ENCODE measurements at places on chromosomes 4 and X.

DNA sequence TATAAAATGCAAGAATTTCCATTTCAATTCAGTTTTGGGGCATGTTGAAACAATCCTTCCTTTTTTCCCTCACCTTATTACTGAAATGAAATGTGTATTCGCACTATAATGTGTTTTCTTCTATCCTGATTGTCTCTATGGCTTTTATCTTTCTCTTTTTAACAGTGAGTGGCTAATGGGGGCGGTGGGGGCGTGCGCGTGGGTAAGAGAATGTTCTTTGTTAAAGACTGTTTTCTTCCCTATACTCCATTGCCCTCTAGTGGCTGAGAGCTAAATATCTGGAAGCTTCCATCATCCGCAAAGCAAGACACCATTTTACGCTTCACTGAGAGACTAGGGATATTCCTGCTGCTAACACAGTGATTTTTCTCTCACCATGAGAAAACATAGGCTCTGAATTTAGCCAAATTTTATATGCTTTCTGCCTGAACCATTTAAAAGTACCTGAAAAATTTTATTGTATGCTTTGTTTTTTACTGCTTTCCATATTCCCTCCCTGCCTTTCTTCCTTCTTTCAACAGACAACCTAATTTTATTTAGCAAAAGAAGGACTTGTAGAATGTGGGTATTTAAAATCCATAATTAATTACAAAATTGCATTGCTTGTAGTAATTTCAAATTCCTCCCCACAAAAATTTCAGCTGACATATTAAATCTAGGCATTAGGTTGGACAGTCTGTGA is 194.0 kb downstream of the GASK1B start:
- peak; percentile 66 for DNase-seq

- DNase-seq: no peak
Observed at GRCh38 chrX:123108513-123109427, 75.3 kb upstream of the GRIA3 start.

DNA sequence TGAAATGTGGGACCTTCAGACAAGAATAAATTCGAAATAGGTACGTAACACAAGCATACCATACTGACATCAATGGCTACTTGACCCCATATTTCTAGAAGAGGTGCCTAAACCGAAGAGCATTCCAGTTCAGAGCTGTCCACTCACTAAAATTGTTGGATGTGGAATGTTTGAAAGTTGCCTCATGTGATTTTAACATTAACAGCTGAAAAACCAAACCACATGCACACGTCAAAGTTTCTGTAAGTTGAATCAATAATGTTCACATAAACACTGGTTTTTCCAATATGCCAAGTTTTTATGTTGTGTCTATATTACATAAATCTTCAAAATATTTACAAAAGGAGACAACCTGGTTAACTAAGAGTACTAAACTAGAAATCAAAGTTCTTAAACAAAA is 3.5 kb downstream of the UBE2D3 start:
- no peak for DNase-seq

DNA sequence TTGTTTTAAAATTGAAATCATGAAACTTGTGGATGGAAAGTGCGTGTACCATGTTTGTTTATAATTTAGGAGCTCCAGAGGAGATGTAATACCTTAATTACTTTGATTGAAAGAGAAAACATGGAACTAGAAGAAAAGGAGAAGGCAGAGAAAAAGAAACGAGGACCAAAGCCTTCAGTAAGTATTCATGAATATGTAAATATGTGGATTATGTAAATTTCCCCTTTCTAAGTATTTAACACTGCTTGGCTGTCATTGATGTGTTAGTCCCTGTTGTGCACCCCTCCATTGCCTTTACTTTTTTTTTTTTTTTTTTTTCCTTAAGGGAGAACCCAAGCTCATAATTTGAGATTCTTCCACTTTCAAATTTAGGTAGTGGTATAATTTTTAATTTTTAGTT is 36.4 kb downstream of the SMARCA5 start:
- no peak for DNase-seq

- DNase-seq: no peak
Observed at GRCh38 chr4:128635141-128635954, 174.2 kb upstream of the JADE1 start.

DNA sequence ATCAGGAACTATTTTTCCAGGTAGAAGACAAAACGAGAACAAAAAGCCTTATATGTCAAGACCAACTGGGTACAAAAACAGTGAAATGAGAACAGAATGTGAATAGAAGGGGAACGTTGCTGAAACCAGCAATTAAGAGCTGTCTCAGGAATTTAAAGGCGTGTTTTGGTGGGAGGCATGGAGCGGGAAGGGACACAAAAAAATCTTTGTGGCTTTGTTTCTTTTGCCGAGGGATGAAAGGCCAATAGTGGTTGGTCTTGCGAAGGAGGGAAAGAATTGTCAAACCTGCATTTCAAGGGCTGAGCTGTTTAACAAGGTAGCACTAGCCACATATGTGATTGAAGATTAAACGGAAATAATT is 103.8 kb downstream of the USP46 start:
- DNase-seq: no peak

DNA sequence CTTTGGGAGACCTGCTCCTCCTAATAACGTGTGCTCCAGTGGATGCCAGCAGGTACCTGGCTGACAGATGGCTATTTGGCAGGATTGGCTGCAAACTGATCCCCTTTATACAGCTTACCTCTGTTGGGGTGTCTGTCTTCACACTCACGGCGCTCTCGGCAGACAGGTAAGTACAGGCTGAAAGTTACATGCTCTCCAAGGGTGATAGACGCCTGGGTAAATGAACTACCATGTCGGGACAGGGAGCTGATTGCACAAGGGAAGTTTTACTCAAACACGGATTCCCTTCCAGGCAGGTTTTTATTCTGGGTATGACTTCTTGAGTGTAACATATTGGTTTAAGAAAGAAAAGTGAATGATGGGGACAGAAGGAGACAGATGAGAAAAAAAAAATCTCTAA is 836 bp downstream of the GRPR start:
- DNase-seq: no peak

DNA sequence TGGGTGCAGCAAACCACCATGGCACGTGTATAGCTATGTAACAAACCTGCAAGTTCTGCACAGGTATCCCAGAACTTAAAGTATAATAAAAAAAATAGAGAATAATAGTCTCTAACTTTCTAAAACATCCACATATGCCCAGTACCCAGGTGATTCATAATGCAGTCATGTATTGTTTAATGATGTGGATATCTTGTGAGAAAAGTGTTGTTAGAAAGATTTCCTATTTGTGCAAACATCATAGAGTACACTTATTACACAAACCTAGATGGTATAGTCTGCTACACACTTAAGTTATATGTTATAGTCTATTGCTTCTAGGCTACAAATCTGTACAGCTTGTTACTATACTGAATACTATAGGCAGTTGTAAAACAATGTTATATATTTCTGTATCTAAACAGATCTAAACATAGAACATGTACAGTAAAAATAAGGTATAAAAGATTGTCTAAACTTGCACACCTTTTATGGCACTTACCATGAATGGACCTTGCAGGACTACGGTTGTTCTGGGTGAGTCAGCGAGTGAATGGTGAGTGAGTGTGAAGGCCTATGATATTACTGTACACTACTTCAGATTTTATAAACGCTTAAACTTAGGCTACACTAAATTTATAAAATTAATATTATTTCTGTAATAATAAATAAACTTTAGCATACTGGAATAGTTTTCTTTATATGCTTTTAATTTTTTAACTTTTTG is 232.2 kb upstream of the SLIT2 start:
- DNase-seq: no peak

- peak; percentile 15 for DNase-seq
Observed at GRCh38 chr4:100189820-100190642, at the start of gene DDIT4L. TSS of gene DDIT4L (minus strand) at chr4:100190468. CDS start at chr4:100189983, 485 bp downstream.

- no peak for DNase-seq
Observed at GRCh38 chr4:145861336-145862318, 77.0 kb downstream of the ZNF827 start.

DNA sequence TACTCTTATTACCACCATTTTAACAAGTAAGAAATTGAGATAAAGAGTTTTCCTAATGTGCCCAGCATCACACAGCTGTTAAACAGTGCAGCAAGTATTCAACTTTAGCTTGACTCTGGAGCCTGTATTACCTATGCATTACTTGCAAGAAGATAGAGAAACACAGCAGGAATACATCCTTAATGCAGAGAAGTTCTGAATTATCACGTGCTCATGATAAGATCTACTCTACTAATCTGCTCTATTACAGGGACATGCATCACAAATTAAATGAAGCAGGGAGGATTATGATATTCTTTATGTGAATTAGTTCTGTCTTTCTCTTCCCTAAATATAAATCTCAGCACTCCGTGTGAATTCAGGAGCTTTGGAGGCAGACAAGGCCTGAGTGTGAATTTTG is 39.0 kb upstream of the PDGFC start:
- DNase-seq: no peak

DNA sequence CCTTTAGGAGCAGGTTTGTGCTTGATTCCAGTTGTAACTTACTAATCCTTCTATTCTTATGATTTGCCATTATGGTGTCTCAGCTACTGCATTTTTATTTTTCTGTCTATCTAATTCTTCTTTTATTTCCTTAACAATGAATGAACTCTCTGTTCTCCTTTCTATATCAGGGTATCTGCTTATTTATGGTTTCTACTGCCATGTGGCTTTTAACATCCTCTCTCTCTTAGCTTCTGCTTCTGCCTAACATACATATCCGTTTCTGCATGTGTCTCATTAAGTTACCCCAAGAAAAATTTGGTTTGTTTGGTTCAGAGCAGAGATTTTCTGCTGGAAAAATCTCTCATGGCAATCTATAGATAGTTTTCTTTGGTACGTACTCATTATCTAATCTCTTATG is 614.4 kb downstream of the RPA4 start:
- no peak for DNase-seq

DNA sequence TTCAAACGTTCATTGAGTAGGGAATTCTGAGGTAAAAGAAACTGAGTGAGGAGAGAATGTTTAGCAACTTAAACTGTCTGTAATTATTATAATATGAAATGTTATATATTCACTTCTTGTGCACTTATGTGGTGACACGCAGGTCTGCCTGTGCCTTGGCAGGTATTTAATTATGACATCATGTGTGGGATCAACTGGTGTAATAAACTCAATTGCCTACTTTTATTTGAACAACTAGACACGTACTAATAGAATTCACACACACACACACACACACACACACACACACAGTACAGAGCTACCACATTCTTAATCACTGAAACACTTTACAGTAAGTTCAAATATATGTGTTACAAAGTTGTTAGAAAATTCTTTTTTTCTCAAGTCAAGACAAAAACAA is 20.7 kb upstream of the SLC25A31 start:
- no peak for DNase-seq

- DNase-seq: no peak
Observed at GRCh38 chr4:67104145-67104544, 441.2 kb downstream of the CENPC start.

- no peak for DNase-seq
Observed at GRCh38 chr4:145042601-145043285, 55.3 kb downstream of the ANAPC10 start.

GRCh38 chrX:29477878-29478277 is 737.5 kb upstream of the MAGEB2 start:
- no peak for DNase-seq

DNA sequence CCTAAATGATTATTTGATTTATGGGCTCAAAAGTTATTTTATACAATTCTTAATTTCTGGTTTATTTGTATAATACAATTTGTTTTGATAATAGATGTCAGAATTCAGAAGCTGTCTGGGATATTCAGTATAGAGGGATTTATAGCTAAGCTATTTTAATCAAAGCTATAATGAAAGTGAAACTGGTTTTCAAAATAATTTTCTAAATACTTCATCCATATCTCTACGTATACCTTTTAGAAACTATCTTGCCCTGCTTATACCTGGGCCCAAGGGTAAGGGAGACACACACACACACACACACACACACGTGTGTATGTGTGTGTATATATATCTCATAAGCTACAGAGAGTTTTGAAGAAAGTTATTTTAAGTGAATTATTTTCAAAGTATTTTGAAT is 2.9 kb downstream of the TMEM131L start:
- DNase-seq: no peak

GRCh38 chr4:155491336-155492120 is 114.8 kb upstream of the MAP9 start:
- DNase-seq: no peak

DNA sequence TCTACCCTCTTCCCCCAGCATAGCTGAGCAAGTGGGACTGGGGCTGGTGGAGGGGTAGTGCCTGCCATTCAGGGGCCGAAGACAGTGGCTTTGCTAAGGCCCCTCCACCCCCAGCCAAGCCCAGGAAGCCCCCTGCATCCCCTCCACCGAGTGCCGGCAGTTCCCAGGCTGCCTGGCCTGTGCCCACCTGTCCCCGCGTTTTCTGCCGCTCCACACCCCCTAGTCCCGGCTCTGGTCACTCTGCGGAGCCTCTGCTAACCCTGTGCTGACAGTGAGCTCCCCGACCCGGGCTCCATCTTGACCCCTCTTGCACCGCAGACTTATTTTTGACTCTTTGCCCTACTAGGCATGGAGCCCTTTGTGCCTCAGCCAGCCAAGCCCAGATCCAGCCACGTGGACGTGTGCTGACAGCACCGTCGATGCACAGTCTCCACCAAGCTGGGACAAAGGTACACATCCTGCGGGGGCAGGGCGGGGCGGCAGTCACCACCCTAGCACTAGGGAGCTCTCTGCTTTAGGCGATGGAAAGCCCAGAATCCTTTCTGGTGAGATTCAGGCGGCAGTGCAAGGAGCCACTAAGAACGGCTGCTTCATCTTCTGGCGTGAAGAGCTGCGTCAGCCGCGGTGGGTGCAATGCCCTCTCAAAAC is 96.6 kb downstream of the PHKA2 start:
- DNase-seq: no peak

DNA sequence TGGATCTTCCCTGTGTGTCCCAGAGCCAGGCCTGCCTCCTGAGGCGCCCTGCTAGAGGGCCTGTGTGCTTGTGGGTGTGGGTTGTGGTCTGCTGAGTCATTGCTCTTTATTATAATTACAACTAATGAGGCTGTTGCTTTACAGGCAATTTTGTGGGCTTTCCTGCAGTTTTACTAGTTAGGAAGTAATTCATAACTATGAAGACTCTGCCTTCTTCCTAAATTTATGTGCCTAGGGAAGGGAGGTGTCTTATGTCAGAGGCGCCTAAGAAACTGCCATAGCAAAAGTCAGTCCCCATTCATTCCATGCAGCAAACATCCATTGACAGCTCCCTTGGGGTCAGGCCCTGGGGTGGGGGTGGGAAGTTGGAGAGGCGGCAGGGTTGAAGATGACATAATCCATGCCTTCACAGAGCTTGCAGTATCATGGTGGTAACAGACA is 359.2 kb downstream of the IDS start:
- DNase-seq: no peak

All from HCT116 (cell line).